ENCODE measurements at places on chromosomes 11 and 22.

DNA sequence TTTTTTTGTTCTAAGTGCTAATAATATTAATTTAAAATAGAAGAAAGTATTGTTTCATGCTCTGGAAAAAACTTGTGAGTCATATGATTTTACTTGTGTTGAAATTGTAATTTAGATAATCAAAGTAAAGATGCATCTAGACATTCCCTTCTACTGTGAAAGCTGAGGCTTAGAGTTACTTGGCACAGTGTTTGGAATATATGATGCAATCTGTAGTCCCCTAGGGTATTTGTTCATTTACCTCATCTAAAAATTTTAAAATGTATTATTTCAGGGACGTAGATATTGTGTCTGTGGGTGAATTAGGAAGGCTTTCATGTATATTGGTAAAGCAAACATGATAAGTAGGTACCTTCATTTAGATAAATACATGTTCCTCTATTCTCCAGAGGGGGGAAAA, 793.5 kb upstream of the CNTN5 start:
- no peak for DNase-seq

DNA sequence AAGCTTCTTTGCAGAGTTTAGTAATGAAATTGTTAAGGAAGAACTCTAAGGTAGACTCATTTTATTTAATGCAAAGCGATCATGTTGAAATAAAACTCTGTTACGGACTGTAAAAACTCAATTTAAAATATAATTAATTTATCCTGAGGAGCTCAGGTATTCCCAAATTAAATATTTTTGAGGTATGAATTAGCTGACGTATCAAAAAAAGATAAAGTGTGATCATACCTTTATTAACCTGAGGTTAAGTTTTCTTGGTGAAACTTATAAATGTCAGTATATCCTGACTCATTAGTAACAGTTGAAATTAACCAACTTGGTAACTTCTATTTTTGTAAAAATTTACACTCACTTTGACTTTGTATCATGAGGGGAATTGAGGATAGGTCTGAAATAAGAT, 130.4 kb downstream of the PAX6 start:
- DNase-seq = no peak

GRCh38 chr11:66263785-66264184, 4.7 kb upstream of the RAB1B start:
- DNase-seq = no peak

DNA sequence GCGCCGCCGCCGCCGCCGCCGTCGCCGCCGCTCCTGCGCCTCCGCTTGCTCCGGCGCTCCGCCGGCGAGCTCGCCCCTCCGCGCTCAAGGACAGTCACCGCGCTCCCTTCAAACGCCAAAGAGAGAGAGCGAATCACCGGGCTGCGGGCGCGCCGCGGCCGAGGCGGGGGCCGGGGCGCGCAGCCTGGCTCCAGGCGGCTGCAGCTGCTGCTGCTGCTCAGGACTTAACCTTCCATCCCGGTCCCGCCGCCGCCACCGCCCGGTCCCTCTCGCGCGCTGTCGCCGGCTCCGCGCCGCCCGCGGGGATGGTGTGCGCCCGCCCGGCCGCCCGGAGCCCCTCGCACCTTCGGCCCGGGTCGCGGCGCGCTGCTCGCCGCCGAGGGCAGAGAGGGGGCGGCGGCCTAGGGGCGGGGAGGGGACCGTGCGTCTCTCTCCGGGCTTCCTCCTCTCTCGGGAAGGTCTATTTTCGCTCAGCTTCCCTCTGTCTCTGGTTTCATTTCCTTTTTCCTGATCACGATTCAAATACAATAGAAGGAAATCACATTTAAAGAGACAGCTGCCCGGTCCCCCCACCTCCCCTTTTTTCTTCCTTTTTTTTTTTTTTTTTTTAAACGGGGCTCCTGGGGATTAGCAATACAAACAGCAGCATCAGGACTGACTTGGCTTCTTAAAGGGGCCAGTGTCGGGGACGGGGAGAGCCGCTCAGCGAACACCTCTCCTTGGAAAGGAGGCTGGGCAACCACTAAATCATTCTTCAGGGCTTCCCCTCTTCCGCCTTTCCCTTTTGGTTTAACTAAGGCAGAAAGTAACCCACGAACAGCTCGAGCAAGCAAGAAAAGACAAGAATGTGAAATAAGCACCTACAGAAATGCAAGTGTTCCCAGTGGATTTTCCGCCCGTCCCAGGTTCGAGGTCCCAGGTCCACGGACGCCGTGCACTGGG, 22.1 kb downstream of the LMO2 start:
- peak; percentile 55 for DNase-seq

DNA sequence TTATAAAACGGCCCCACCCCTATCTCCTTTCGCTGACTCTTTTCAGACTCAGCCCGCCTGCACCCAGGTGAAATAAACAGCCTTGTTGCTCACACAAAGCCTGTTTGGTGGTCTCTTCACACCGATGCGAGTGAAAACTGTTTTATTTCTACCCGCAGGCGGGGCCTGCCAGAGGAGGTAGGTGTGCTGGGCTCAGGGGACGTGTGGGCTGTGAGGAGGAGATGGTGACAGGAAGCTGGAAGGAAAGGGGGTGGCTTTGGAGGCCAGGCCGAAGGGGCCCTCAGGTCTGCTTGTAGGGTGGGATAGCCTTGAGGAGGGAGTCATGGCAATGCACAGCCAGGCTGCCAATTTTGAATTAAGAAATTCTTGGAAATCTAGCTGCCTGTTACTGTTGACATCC, 21.3 kb upstream of the KRTAP5-7 start:
- peak; percentile 49 for DNase-seq

DNA sequence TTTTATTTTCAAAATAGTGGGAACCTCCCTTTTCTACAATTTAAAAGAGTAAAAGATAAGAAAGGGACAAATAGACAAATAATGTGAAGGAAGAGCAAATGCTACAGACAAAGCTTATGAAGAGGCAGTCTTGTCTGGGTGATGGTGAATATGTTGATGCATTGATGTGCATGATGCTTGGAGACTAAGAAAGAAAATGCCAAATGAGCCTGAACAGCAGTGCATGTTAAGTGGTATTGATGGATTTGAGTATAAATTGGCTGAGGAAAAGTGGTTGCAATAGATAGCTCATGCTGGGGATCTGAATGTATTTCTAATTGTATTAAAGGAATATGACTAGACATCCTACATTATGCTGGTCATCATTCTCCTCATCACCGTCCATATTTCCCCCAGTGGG, 268.6 kb upstream of the ANO5 start:
- DNase-seq = no peak

DNA sequence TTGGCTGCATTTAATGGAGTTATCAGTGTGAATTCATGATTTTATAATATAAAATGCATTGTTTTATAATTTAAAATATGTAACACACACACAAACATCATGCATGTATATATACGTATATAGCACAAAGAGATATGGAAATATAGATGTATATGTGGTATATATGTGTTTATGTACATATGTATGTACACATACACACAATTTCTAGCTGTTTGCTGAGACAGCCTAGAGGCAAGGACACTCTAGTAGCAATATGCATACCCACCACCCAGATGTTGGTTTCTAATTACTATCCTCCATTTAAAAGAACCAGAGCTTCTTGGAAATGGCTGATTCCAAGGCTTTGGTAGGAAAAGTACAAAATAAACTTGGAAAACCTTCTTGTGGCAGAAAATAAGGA, 50.4 kb downstream of the RBFOX2 start:
- DNase-seq = no peak

DNA sequence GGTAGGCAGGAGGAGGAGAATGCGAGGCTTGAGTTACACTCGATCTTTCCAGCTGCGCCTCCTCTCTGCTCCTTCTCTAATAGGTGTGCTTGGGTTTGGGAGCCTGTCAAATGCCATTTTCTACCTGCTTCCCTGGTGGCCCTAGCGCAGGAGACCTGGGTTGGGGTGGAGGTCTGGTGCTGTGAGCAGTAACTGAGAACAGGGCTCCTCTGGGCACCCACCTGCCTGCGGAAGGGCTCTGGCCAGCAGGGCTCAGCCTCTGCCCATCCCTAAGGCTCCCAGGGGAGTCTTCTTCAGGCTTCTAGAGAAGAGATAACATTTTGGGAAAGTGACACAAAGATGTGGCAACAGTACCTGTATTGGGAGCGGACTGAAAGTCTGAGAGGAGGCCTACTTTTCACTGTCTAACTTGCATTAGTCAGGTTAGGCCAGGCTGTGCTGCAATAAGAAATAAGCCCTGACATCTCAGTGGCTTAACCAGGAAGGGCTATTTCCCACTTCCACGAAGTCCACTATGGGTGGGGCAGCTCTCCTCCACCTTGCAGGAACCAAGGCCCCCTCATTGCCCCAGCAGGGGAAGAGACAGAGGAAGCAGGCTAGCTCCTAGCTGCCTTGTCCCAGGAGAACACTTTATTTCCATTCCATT, 7.7 kb upstream of the LTO1 start:
- no peak for DNase-seq

DNA sequence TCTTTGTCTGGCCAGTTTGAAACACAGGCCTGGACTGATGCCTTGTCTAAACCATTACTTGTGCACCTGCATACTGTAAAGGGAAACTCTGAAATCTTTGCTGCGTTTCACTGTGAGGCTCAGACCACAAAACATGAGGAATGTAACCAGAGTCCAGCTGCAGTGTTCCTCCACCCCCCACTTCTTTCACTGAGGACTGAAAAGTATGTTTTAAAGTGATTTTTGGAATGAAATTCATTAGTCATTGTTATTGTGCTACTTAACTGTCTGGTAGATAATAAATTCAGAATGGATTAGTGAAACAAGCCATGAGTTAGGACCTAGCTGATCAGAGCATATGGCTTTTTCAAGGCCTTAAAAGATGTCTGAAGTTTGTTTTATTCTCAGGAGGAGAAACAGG, 181.2 kb downstream of the WNT11 start:
- DNase-seq = no peak

- no peak for DNase-seq
These were observed 15.2 kb upstream of the TMPRSS4 start for GRCh38 chr11:118061586-118062125.

DNA sequence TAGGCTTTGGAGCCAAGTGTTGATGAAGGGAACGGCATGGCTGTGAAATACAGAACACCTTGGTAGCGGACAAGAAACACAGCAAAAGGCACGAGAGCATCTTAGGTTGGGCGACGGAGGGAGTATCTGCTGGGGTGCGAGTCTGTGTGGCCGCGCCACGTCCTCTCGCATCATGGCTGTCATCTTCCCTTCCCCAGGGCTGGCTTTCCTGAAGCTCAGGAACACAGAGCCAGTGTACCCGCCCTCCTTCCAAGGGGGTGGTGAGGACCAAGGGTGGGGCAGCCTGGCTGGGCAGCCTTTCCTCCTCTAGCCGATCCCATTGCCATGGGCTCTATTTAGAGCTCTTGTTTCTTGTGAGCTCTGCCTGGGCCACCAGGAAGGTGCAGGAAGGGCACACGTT, 154.4 kb downstream of the FEZ1 start:
- no peak for DNase-seq

GRCh38 chr11:105361651-105362050, 222.1 kb upstream of the CARD18 start:
- DNase-seq = no peak

DNA sequence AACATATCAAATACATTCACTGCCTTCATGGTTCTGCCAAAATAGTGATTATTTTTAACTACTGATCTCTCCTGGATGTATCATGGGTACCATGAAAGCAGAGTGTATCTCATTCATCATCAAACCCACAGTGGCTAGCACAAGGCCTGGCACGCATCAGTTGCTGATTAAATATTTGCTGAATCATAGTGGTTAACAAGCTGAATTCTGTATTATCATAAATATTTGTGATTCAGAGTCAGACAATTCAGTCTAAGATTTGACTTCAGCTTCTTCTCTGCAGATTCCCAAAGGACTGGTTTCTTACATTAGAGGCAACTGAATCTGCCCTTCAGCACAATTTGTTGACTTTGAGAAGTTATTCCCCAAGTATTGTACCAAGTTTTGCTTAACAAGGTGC, 715.8 kb upstream of the LRRC4C start:
- no peak for DNase-seq

DNA sequence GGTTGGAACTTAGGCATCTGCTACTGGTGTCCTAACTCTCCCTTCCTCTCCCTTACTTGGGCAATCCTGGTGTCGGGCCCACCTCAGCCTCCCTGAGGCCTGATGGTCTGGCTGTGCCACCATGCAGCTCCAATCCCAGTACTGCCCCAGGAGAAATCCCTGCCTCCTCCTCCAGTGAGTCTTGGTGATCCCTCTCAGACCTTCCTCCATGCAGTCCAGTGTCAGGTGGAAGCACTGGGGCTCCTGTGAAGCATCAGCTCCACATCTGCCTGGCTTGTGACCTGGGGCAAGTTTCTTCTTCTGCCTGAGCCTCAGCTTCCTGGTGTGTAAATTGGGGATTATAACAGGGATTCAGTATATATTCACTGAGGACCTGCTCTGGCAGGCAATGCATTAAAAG, 1.8 kb upstream of the PELI3 start:
- DNase-seq = peak; percentile 38

DNA sequence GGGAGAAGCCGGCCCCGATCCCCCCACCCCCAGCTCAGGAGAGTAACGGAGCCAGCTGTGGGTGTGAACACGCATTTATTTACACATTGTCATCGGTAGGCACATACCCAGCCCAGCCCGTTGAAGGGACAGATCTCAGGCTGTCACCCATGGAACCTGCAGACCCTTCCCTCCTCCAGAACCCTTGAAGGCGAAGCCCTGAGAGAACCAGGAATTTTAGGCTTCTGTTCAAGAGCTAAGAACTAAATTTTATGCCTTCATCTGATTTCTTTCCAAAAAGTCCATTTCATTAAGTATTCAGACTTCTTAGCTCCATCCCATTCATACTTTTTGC, 379 bp upstream of the BRMS1 start:
- no peak for DNase-seq

- DNase-seq = no peak
These were observed 137.7 kb downstream of the ATG16L2 start for GRCh38 chr11:72951888-72952287.

DNA sequence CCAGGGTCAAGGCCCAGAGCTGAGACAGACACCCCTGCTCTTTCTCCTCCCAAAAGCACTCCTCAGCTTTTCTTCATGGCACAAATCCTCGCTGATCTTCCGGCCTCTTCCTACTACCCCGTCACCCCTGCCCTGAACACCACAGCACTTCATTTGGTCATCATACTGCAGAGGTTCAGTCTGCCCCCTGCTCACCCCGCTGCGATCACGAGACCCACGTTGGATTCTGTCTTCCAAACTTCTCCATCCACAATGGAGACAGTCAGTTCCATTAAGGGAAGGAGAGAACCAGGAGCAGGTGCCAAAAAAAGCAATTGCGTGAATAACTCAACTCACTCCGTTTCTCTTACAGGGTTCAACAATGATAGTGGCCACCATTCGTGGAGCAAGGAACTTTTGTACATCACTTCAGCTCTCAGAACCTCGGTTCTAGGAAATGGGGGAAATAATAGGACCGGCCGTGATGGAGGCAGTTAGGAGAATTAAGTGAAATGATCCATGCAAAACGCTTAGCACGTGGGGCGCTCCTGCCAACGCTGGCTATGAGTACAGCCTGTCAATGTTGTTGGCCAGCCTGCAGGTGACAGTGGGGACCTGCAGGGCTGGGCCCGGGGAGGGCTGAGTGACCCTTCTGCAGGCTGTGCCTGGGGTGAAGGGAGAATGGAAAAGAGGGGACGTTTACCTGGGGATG, 45.9 kb downstream of the MN1 start:
- DNase-seq = no peak

Measured in ELF-1 (cell line).